ENCODE measurements at places on chromosomes 3 and 15.

DNA sequence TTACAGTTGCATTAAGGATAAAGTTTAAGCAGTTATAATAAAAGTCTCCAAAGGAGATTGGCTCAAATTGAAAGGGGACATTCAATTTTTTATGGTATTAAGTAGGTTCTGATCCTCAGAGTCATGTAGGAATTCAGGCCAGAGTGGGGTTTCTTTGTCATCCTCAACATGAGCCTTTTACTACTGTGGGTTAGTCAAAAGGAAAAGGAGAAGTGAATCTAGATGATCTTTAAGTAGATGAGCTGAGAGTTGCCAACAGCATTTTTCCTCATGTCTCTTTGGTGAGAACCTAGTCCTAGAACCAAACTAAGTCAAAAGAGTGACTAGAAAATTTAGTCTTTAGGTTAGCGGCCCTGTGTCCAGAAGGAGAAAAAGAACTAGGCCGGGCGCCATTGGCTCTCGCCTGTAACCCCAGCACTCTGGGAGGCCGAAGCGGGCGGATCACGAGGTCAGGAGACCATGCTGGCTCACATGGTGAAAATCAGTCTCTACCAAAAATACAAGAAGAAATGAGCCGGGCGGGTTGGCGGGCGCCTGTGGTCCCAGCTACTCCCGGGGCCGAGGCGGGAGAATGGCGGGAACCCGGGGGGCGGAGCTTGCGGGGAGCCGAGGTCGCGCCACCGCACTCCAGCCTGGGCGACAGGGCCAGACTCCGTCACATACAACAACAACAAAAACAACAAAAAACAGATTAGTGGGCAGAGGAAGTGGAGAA is 4.2 kb upstream of the CHL1 start:
- no peak for DNase-seq

GRCh38 chr3:9293076-9293475 is 43.6 kb upstream of the SRGAP3 start:
- DNase-seq: no peak

DNA sequence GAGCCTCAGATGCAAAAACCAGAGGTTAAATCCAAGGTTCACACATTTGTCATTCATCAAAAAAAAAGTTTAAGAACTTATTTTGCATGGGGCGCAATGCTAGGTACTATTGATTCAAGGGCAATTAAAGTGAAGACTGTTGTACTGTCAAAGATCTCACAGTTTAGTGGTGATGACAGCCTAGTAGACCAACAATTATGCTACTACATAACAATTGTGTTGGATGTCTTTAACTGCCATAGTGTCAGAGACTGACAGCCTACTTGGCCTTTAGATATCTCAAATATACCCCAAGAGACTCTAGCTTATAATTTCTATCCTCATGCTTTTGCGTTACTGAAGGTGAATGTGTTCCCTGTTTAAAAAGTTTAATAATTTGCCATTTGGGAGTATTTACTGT is 72.1 kb upstream of the PHLDB2 start:
- DNase-seq: no peak

DNA sequence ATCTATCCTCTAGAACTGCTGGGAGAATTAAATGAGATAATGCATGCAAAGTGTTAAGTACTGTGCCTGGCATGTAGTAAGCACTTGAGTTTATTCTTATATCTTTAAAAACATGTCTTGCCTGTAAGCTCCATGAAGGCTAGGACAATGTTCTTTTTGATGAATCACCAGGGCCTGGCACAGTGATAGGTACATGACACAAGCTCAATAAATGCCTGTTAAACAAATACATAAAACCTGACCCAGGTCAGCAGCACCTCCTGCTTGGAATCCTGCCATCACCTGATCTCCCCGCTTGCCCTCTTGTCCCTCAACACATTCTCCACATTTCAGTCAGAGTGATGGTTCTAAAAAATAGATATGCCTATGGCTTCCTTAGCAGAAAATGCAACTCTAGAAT is 186.8 kb downstream of the CHST2 start:
- DNase-seq: no peak

GRCh38 chr15:100951965-100952364 is 32.8 kb downstream of the LRRK1 start:
- DNase-seq: no peak

DNA sequence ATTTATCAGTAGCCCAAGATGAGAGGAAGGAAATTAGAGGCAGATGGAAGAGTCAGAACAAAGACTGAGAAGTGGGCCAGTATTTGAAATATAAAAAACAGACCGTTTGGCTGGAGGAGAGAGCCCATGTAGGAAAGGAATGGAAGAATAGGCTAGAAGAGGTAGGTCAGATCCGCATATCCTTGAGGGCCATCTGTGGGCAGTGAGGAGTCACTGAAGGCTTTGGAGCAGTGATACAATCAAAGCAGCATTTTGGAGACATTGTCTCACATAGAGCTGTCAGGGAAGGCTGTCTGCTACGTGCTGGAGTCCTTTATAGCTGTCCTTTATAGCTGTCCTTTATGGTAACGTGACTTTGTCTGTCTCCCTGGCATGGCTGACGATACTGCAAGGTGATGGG is 92.0 kb upstream of the VEPH1 start:
- no peak for DNase-seq
